CD4-positive, alpha-beta T cell treated with Interleukin-21 for 1 hour (primary cell): ENCODE measurements at places on chromosomes 7 and 10.

GRCh38 chr10:124648738-124649137 lies 95.4 kb downstream of the FAM53B start:
- peak; percentile 57 for DNase-seq

DNA sequence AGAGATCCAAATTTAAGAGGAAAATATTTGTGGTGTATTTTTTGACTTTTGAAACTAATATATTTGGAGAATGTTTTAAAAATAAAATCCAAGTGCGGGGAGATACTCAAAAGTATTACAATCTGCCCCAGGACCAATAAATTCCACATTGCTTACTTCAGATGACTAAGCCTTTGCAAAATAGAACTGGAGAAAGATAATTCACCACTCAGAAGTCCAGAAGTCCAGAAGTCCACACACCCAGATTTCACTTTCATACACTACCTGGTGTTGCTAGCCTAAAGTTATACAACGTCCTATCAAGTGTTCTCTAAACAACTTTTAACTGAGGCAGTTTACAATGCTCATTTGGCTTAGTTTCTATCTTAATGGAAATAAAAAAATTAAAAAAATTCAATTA lies 487.0 kb upstream of the SEMA3D start:
- no peak for DNase-seq

DNA sequence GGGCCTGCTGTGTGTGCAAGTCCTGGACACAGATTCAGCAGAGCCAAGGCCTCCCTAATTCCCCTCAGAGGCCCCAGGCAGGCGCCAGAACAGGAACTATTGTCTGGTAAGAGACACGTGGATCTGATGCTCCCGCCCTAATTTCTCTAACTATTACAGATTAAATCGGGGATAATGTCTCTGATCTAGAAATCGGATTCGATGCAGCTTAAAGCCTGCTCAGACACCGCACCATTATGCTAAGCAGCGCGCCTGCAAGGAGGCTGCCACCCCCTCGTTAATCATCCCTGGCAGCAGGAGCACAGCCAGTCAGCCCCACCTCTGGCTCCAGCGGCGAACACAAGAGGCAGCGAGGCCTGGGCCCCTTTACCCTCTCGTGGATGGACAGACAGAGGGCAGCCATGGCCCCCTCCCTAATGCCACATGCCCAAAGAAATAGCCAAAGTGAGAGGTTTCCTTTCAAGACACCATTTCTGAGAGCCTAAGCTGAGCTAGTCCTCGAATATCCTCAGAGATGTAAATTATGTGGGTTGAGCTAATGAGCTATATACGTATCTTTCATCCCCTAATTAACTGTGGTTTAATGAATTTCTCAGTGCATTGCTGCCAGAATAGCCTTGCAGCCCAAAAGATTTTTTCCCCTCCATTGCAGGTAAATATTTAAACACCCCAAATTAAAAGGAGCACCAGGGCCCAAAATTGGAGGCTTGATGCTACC lies 122.1 kb downstream of the GRID1 start:
- DNase-seq: no peak

DNA sequence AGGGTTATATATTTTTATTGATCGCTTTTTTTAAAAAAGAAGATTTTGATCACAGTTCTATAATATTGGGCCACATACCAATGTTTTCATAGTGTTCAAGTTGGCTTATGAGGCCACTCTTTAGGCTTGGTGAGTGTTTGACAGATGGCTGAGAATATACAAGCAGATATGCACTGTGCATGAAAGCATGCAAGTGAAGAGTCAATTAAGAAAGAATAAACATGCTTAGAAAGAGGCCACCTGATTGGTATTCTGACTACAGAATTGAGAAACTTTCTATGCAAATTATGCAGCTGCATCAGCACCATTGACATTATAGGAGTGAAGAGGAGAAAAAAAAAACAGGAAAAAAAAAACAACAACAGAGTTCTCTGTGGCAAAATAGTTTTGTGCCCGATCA lies 39.9 kb downstream of the CABCOCO1 start:
- DNase-seq: no peak

DNA sequence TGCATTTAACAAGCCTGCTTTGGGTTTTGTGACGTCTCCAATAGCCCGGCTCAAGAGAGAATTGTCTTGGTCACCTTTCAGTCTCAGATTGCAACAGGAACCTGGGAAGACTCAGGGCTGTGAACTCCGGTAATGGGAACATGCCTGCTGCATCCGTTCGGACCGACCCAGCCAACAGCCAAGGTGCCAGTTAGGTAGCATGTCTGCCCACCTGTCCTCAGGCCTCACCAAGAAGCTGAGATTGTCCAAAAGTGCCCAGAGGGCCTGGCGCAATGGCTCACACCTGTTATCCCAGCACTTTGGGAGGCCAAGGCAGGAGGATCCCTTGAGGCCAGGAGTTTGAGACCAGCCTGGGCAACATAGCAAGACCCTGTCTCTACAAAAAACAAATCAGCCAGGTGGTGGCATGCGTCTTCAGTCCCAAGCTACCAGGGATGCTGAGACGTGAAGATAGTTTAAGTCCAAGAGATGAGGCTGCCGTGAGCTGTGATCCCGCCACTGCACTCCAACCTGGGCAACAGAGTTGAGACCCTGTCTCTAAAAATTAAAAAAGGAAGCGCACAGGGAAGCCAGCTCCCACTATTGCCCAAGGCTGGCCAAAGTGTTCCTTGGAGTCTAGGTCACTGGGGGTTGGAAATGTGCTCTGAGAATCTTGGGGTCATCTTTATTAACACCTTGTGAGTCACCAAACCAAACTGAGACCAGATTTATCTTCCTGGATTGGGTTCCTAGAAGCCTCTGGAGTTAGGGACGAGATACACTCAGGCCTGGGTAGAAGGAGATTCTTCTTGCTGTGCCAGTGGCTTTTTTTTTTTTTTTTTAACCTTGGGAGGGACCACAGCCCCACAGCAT lies 26.9 kb downstream of the BAG3 start:
- no peak for DNase-seq

GRCh38 chr10:126177417-126178030 lies 210.8 kb downstream of the ADAM12 start:
- no peak for DNase-seq

DNA sequence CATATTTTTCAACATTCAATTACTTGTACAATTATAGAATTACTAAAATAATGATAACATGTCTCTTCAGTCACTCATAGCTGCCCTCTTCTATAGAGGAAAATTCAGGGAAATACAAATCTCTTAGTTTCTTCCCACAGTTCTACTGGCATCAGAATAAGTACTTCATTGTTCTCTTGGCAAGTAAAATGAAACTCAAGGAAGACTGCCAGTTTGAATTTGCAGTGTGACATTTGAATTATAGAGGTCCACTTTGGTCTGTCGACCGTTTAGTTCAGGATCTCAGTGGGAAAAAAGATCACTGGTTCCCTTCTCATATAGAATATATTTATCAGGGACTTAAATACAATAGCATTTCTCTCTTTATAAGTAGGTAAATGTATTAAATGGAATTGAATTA lies 114.5 kb downstream of the PON1 start:
- no peak for DNase-seq

GRCh38 chr7:138668229-138668596 lies 32.9 kb downstream of the SVOPL start:
- DNase-seq: no peak

- no peak for DNase-seq
Observed at GRCh38 chr10:43211431-43212042, 55.3 kb downstream of the RASGEF1A start.

- DNase-seq: no peak
Observed at GRCh38 chr10:3415038-3415736, 242.6 kb upstream of the PITRM1 start.

GRCh38 chr7:125423458-125424155 lies 494.0 kb upstream of the POT1 start:
- DNase-seq: no peak

DNA sequence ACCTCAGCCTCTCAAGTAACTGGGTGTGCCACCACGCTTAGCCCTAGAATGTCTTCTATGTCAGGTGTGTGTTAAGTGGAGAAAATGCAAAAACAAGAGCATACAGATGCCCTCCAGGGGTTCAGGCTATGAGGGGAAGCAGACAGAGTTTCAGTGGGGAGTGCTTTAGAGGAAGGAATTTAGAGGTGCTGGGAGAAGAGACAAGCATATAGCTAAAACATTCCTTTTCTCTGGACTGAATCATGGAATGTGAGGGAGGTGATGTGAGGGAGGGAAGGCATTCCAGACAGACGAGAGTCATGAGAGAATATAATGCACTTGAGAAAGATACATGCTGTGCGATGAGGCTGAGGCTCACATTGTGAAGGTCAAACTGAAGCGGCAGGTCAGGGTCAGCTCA lies 6.6 kb upstream of the ZNF786 start:
- no peak for DNase-seq

- DNase-seq: peak; percentile 4
Observed at GRCh38 chr10:4770801-4771553, 55.0 kb upstream of the AKR1E2 start.

DNA sequence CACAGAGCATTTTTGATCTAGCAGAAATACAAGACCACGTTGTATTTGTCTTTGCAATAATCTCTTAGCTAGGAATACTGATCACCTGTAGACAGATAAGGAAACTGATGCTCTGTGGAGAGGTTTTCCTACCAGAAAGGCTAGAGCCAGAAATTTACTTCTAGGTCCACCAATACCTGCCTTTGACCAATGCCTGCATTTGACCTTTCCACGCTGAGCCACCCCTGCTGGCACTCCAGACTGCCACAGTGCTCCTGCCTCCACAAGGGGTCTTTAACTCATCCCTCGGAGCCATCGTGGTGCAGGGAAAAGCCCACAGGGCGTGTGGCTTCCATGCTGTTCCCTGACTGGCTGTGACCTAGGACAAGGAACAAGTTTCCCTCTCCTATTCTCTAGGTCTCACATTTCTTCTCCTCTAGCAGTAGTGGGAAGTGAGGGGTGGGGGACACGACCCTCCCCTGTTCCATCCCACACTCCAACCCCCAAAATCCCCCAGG lies 1.5 kb upstream of the ELN start:
- no peak for DNase-seq

GRCh38 chr7:97011536-97012364 lies 6.4 kb downstream of the DLX6 start:
- DNase-seq: no peak

DNA sequence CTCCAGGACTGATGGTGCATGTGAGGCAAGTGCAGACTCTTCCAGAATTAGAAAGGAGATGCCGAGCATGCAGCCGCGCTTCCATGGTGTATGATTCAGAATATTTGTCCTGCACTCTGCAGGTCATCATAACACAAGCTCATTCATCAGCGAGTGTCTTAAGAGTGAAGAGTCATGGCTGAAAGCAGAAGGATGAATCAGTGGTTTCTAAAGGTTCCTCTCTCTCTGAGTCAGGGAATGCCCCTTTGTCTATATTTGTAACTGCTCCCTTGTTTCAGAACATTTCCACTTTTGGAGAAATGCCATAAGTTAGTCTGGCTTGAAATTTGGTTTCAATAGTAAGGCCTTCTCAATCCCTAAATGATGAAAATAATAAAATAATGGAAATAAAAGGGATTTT lies 52.3 kb downstream of the HECW1 start:
- DNase-seq: no peak

- DNase-seq: no peak
Observed at GRCh38 chr7:70571403-70571934, 560.5 kb upstream of the GALNT17 start.

DNA sequence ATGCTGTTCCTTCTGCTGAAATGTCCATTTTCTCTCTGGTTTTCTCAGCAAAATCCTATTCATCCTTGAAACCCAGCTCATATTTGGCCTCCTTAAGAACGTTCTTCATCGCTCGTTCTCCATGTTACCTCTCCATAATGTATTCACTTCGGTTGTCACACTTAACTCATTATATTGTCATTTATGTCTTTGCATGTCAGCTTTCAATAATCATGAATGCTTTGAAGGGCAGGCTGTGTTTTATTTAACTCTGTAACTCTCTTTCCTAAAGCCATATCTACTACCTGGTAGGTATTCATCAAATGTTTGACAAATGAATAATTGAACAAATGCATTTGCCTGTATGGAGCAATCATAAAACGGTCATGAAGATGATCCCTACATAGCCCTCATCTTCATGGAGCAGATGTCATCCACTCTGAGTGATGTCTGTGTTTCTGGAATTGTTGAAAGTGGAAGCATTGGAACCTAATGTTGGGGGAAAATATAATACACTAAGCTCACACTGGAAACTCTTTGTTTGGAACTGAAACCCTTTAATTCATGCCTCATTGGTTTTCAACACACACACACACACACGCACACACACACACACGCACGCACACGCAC lies 303.4 kb downstream of the PLXNA4 start:
- DNase-seq: no peak

DNA sequence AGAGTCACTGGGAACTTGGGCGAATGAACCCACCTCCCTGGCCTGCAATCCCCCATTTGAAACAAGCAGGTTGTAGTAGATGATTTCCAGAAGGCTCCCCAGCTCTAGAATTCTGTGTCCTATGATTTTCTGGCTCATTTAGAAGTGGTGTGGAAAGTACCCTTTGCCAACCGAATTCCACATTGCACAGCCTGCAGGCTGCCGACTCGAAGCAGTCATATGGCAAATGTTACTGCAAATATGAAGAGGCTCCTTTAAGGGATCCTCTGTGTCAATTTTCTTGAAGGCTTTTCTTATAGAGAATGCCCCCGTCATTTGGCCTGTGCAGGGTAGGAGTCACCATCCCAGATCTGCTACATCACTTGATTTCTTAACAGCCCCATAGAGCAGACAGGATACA lies 5.6 kb downstream of the PODXL start:
- no peak for DNase-seq

DNA sequence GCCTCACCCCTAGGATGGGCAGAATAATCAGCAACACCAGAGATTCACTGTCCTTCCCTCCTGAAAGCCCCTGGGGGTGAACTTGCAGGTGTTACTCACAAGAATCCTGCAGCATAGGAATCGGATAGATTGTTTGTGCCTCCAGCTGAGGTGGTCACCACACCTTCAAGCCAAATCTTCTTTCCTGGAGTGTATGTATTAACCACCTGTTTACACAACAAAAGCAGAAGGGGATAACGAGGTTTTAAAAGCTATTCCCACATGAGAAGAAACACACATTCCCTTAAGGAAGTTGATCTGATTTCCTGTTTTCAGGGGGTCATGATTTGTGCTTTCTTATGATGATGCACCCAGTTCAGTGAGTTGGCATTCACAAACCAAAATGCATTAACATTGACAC lies 173.8 kb upstream of the HPS1 start:
- no peak for DNase-seq

GRCh38 chr10:29810816-29811215 lies 176.0 kb upstream of the SVIL start:
- DNase-seq: no peak

DNA sequence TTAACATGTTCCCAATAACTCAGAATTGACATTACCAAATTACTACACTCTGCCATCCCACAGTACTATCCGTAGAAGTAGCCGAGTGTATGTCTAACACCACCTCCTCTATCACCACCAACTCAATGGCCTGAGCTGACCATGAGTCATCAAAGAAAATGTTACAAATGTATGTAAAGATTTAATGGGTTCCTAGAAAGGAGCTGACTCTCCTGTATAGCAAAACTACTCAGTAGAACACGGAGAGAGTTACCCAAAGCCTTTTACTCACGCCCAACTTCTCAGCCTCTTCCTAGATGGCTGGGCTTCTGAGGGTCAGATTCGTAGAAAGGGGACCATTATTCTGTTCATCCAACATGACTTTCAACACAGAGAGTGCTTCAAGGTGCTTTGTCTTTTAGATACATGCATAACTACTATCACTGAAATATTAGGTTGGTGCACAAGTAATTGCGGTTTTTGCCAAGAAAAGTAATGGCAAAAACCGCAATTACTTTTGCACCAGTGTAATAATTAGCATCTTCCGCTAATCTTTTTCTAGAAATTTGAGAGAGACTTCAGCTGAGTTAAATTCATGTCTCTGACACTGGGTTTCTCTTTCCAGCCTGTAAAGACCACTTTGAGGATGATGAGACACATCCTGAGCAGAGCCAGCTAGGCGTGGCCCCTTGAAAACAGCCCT lies 24.0 kb upstream of the NANOS1 start:
- no peak for DNase-seq
